NCI-H345 (cell line): ENCODE measurements at places on chromosomes 2 and 18.

- DNase-seq: no peak
These were observed 423.9 kb upstream of the MAP2 start for GRCh38 chr2:208999911-209000310.

GRCh38 chr18:825891-826585, 14.0 kb upstream of the YES1 start:
- DNase-seq: no peak

DNA sequence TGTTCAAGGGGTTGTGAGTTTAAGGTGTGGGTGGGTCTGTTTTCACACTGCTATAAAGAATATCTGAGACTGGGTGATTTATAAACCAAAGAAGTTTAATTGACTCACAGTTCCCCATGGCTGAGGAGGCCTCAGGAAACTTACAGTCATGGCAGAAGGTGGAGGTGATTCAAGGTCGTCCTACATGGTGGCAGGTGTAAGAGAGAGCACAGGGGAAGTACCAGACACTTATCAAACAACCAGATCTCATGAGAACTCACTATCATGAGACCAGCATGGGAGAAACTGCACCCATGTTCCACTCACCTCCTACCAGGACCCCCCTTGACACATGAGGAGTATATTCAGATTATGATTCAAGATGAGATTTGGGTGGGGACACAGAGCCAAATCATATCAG, 38.0 kb downstream of the RHBDD1 start:
- DNase-seq: no peak

GRCh38 chr2:216236486-216236885, 127.3 kb downstream of the XRCC5 start:
- DNase-seq: peak; percentile 31

DNA sequence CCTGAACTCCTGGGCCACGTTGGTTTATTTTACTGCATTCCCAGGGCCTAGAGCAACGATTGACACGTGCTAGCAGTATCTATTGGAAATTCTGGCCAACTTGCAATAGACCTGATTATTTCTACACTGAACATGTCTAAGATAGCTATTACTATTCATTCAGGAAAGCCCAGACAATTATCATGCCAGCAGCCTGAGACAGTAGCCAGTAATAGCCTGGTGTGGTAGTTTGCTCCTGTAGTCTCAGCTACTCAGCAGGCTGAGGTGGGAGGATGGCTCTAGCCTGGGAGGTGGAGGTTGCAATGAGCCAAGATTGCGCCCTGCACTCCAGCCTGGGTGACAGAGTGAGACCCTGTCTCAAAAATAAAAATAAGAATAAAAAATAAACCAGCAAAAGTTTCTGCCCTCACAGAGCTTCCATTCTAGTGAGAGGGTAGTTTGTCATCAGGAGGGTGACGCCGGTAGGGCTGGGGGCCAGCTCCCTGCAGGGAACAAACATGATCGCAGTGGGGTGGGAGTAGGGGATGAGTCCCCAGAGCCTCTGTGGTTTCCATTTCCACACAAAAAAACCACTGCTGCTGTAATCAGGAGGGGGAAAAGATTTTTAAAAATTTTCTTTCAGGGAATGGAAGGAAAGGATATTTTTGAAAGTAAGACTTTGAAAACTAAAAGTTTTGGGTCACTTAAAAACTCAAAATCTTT, 4.3 kb downstream of the CASP8 start:
- no peak for DNase-seq

DNA sequence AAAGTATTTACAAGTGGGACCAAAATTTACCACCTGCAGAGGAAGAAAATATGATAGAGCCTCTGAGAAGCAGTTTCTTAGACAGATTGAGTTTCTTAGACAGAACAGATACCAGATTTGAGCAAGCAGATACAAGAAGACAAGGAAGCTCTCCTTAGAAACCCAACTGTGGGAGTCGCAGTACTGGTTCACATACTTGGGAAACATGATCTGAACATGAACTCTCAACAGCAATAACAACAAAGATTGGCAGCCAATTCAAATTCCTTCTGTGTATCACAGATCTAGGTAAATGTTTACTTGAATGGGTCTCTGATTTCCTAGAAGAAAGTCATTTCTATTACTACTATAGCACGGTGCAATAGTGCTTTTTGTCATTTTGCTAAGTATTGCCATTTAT, 82.1 kb downstream of the OLA1 start:
- DNase-seq: no peak

GRCh38 chr2:205053827-205054410, 508.6 kb downstream of the PARD3B start:
- no peak for DNase-seq

DNA sequence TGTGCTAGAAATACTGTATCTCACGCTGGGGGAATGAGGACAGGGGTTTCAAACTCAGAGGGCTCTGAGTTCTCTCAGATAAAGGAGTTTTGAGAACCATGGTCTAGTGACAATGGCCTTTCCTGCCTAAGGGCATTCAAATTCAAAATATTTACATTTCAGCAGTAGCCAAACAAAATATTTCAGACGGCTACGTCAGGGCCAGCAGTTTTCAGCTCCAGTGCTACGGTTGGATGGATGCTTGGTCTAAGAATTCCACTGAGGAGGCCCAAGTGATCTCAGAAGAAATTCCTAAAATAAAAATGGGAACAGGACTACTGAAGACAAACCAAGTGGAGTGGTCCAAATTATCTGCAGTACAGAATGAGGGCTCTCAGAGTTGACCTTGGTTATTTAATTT, 41.1 kb upstream of the SCG2 start:
- DNase-seq: no peak

GRCh38 chr18:45852631-45853030, 27.2 kb downstream of the SIGLEC15 start:
- DNase-seq: no peak

DNA sequence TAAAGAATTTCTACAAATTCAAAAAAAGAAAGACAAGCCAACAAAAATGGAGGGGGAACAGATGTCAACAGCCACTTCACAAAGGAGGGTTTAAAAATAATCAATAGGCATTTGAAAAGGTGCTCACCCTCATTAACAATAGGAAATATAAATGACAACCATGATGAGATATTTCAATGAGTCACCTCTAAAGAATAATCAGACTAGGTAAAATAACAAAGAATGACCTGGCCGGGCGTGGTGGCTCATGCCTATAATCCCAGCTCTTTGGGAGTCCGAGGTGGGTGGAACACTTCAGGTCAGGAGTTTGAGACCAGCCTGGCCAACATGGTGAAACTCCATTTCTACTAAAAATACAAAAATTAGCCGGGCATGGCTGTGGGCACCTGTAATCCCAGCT, 133.6 kb downstream of the KCNE4 start:
- DNase-seq: no peak

- DNase-seq: no peak
These were observed 241.9 kb upstream of the THUMPD2 start for GRCh38 chr2:40020997-40021396.

- DNase-seq: no peak
These were observed 123.1 kb upstream of the NDUFV2 start for GRCh38 chr18:8979258-8979988.

DNA sequence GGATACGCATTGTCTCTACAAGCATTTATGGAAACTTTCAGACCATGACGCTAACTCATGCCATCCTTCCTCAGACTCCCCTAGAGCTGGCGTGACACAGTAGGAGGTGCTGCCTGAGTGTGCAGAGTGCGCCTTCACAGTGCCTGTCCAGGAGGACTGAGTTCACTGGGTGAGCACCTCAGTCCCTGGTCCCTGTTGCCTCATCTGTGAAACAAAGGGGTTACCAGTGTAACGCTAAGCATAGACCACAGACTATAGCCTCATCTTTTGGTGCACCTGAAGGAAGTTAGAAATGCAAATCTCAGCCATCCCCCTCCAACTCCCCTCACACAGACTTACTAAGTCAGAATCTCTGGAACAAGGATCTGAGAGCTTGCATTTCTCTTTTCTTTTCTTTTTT, 142.8 kb downstream of the TMEM17 start:
- DNase-seq: no peak

GRCh38 chr2:25666218-25666617, 7.2 kb downstream of the DTNB start:
- no peak for DNase-seq

DNA sequence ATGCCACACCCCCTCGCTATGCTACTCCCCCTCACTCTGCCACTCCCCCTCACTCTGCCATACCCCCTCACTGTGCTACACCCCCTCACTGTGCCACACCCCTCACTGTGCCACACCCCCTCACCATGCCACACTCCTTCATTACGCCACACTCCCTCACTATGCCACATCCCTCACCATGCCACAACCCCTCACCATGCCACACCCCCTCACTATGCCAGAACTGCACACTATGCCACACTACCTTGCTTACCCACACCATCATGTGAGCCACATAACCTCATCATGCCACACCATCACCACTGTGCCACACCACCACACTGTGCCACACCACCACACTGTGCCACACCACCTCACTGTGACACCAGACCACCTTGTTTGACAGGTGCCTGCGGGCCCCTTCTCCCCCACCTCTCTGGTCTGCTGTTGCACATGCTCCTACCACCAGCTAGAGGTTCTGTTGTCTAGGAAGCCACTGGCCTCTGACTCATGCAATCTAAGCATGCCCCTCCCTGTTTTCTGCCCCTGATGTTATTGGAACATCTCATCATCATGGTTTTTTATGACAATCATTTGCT, 22.0 kb downstream of the MARCHF4 start:
- DNase-seq: no peak

- no peak for DNase-seq
These were observed 137.1 kb upstream of the NDUFV2 start for GRCh38 chr18:8965398-8965797.

- no peak for DNase-seq
These were observed 12.6 kb downstream of the CRACDL start for GRCh38 chr2:98923244-98923940.

- DNase-seq: no peak
These were observed 95.1 kb downstream of the MTCL1 start for GRCh38 chr18:8800445-8800844.

- DNase-seq: peak; percentile 94
These were observed 926.4 kb upstream of the FANCL start for GRCh38 chr2:59167514-59167913.

GRCh38 chr18:67932271-67932670, 415.8 kb upstream of the DSEL start:
- DNase-seq: no peak

GRCh38 chr2:86044614-86045013, 61.1 kb downstream of the POLR1A start:
- no peak for DNase-seq

GRCh38 chr2:159497256-159497655, 119.1 kb downstream of the BAZ2B start:
- DNase-seq: no peak

DNA sequence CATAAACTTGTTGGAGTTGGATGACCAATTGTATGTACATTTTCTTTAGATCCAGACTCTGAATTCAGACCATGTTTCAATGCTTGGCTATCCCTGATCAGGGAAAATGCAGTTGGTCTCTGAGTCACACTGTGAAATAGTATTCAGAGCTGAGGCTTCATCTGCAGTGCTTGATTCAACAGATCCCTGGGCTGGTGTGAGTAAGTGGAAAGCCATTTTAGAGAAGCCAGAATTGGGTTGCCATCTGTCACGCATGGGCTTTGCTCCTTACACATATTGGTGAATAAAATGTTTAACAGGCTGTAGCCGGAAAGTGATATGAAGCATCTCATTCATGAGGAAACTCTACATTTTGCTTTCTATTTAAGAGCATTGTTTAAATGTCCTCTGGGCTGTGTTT, 50.0 kb upstream of the ACYP2 start:
- DNase-seq: no peak

DNA sequence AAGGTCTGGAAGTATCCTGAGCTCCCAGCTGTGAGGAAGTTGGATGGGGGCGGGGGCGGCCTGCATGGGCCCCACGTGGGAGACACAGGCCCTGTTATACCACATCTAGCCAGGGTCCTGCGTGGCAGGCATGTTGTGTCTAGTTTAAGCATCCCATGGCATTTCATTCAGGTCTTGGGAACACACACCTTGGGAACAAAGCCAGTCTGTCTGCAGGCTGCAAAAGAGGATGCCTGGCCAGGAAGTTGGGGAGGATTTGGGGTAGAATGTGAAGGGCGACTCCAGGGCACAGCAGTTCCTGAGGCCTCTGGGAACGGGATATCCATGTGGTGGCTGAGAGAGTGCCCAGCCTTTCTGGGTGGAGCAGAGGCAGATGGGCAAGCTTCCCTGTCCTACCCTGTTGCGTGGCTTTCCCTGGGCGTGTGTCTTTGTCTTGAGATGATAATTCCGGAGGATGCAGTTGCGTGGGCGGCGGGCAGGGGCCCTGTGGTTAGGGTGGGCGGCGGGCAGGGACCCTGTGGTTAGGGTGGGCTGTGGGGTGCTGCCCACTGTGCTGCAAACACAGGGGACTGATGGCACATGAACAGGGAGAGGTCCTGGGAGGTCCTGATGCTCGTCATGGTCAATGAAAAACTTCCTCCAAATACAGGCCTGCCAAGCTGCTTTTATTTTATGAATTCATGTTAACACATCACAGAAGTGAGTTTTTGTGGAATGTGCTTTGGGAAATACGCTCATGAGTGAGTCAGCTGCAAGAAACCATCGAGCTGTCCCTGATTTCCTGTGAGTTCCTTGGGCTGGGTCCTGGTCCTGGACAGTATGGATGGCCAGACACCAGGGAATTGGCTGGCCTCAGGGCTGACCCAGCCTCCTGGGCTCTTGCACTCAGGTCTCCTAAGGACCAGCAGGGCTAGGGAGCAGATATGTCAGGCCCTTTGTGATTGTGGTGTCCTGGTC, 90.0 kb upstream of the HS6ST1 start:
- no peak for DNase-seq

DNA sequence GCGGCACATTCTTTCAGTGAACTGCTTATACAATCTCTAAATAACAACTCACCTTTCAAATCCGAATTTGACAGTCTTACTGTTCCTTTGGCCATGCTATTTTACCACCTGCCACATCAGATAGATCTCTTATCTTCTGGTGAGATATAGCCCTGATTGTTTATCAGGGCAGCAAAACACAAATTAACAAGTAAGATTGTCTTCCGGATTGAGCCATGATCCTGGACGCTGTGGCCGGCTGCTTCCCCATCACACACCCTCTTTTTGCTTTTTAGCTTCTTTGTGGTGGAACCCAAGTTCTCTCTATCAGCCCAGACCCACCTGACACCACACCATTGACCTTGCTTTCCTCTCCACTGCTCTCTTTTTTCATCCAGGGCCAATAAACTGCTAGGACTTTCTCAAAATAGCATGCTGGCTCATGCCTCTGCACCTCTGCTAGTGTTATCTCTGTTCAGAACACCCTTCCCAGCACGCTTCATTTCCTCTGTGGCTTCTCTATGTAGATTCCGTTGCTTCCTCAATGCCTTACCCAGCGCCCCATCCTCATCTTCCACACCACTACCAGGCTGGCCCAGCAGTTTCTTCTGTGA, 111.8 kb upstream of the CNTNAP5 start:
- DNase-seq: no peak

GRCh38 chr2:178692845-178693244, 114.4 kb downstream of the TTN start:
- DNase-seq: no peak

- DNase-seq: no peak
These were observed 6.4 kb upstream of the TRIB2 start for GRCh38 chr2:12710301-12710700.
